ENCODE measurements at places on chromosomes 2 and 18.

- DNase-seq, result no peak
Measured at GRCh38 chr18:22594155-22594690, 176.5 kb upstream of the CTAGE1 start.

GRCh38 chr2:29803537-29803936 is 117.8 kb downstream of the ALK start:
- DNase-seq, result no peak

DNA sequence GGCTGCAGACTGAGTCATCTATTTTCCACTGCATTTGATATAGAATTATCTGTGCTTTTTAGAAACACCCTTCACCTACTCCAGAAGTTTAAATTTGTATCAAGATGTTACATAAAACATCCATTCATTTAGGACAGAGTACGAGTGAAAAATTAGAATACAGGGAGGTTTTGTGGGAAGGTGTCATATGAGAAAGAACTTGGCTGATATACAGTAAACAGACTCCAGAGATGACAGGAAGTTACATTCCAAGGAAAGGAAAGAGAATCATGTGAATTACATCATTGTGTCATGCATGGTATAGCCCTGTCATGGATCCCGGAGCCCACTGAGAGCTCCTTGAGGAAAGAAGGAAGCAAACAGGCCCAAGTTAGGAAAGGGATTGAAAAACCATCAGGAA is 341.5 kb upstream of the PKDCC start:
- no peak for DNase-seq

- no peak for DNase-seq
Measured at GRCh38 chr2:98702858-98703620, 27.9 kb downstream of the MGAT4A start.

GRCh38 chr2:221568299-221568698 is 3.8 kb downstream of the EPHA4 start:
- DNase-seq, result no peak

- no peak for DNase-seq
Measured at GRCh38 chr18:6199777-6200176, 214.9 kb downstream of the L3MBTL4 start.

DNA sequence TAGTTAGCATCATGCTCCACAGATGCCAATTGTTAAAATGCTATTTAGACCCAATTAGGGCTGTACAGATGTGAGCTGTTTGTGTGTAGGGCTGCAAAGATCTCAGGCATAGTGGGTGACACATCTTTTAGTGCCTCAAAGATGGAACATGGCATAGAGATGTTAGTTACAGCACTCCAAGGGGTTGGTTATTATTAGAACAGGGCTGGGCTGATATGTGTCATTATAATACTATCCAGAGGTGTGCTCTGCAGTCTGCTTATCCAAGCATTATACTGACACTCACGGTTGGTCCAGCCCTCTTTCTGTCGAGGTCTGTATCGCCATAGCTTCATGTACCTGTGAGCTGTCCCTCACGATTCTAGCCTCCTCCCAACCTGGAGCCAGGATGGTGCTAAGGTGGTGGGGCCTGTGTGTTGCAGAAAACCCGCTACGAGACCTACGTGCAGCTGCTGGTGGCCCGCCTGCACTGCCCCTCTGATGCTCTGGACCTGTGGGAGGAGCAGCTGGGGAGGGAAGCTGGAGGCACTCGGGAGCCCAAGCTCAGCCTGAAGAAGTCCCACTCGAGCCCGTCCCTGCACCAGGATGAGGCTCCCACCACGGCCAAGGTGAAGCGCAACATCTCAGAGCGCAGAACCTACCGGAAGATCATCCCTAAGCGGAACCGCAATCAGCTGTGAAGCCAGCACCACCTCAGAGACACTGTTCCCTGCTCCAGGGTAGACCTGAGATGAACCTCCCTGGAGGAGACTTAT is 27.1 kb downstream of the PSD4 start:
- DNase-seq, result no peak

- DNase-seq, result no peak
Measured at GRCh38 chr2:200217320-200217719, 89.2 kb upstream of the SPATS2L start.

GRCh38 chr18:78505851-78506461 is 473.7 kb upstream of the SALL3 start:
- DNase-seq, result no peak

GRCh38 chr2:174066871-174067270 is 101.7 kb upstream of the SP3 start:
- no peak for DNase-seq

DNA sequence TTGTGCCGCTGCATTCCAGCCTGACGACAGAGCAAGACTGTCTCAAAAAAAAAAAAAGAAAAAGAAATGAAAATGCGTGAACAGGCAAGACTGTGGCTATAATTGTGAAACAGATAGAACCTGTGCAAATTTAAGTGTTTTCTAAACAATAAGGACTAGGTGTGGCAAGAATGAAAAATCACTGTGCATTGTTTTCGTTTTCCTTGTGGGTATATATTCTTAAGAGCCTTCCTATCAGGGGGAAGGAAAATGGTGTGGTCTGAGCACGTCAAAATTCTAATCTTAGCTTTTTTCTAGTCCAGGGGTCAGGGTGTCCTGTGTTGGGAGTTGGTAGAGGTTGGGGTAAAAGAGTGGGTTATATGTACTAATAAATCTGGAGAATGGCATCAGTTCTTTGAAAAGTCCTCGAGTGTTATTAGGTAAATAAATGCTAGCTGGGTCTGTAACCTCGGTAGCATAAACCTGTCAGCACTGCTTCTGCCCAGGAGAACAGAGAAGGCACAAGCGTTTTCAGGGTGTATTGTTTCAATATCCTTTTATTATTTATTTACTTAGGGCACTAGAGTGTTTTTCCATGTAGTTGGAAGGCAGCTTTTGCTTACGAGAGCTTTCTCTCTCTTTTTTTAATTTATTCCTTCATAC is 11.6 kb downstream of the ATP6V1C2 start:
- DNase-seq, result no peak
